ENCODE measurements at places on chromosomes 5 and 9.

- no peak for DNase-seq
Measured at GRCh38 chr9:116806075-116806474, 119.0 kb downstream of the TRIM32 start.

GRCh38 chr5:112971276-112971675 is 5.3 kb upstream of the DCP2 start:
- no peak for DNase-seq

- DNase-seq, result no peak
Measured at GRCh38 chr9:134349936-134350335, 23.7 kb downstream of the RXRA start.

DNA sequence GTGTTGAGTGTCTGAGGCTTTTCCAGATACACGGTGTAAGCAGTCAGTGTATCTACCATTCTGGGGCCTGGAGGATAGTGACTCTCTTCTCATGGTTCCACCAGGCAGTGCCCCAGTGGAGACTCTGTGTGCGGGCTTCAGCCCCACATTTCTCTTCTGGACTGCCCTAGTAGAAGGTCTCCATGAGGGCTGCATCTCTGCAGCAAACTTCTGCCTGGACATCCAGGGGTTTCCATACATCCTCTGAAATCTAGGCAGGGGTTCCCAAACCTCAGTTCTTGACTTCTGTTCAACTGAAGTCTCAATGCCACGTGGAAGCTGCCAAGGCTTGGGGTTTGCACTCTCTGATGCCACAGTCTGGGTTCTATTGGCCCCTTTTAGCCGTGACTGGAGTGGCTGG is 256.6 kb upstream of the ITGA1 start:
- DNase-seq, result no peak

- DNase-seq, result no peak
Measured at GRCh38 chr5:113523168-113523567, 9.7 kb downstream of the YTHDC2 start.

DNA sequence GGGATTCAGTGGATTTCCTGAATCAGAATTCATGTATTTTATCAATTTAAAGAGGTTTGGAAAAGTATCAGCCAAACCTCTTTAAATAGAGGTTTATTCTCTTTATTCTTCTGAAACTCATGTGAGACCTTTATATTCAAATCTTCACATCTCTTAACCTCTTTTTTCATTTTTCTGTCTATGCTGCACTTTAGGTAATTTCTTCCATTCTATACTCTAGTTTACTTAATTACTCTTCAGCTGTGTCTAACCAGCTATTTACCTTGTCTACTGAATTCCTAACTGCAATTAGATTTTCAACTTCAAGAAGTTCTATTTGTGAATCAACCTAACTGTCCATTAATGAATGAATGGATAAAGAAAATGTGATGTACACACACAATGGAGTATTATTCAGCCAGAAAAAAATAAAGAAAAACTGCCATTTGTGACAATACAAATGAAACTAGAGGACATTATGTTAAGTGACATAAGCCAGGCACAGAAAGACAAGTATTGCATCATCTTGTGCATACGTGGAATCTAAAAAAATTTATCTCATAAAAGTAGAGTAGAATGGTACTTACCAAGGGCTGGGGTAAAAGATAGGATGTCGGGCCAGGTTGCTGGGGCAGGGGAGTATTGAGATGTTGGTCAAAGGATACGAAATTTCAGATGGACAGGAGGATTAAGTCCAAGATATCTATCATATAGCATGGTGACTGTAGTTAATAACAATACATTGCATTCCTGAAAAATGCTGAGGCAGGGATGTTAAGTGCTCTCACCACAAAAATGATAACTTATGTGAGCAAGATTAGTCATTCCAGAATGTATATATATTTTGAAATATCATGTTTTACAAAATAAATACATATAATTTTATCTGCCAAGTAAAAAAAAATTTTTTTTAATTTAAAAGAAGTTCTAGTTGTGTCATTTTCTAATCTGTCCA is 129.5 kb upstream of the LRRTM2 start:
- DNase-seq, result no peak

- DNase-seq, result no peak
Measured at GRCh38 chr5:154397652-154398406, 48.0 kb upstream of the SAP30L start.

DNA sequence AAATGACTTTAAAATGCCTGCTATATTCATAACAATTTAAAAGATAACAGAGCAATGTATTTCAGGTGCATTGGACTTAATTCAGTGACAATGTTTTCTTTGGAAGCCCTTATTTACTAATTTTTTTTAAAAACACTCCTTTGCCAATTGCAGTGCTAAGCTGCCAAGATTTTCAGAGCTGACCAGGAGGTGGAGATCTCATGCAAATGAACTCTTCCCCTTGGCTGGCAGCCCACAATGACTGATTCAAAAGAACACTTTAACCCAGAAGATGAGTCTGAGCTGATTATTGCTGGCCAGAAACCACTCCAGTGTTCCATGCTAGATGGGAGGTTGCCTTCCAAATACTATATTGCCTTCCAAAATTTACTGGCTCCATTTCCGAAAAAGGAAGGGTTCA is 128.3 kb upstream of the CCNH start:
- no peak for DNase-seq

DNA sequence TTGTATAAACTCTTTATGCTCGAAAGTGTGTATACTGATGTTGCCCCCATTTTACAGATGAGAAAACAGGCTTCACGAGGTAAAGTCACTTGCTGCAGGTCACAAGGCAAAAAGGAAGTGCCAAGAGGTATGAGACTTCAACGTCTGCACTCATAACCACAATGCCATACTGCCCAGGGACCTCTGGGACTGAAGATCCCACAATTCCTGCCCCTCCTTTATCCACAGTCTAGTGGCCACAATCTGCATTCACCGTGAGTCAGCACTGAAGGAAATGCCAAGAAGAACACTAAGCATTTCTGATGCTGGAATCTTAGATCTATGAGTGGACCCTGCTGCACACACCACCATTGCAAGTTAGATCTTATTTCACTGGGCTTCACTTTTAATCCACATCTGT is 37.3 kb downstream of the MED27 start:
- DNase-seq, result no peak

- DNase-seq, result no peak
Measured at GRCh38 chr9:128124451-128124850, 3.1 kb downstream of the PTGES2 start.

GRCh38 chr9:115524453-115525059 is 406.6 kb upstream of the TNC start:
- DNase-seq, result no peak

DNA sequence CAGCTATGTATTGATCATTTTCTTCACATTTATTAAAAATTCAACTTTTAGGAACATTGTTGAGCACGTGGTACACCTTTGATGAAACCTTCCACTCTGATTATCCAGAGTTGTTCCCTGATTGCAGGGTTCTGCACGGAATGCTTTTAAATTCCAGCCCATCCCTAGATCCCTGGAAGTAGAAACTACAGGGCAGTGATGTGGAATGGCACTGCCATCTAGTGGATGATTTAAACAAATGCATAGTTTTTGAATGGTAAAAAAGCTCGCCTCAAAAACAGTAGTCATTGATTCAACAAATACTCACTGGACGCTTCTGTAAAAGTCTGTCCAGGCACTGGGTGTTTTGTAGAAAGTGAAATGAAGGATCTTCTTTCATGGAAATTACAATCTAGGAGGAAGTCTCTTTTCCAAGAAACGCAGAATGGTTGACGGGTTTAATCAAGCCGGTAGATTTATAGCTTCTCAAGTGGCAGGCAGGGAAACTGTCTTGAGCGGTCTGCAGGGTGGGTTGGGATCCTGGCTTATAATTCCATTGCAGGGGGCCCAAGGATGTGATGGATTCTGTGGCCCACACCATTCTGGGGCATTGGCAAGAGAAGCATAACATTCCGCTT is 118.4 kb downstream of the ARHGAP26 start:
- DNase-seq, result no peak

GRCh38 chr5:55533521-55534435 is 986 bp downstream of the PLPP1 start:
- no peak for DNase-seq

- no peak for DNase-seq
Measured at GRCh38 chr9:13790055-13790454, 510.6 kb upstream of the MPDZ start.
